ENCODE measurements at places on chromosomes 6 and 20.

- DNase-seq: no peak
These were observed 65.5 kb downstream of the PPP1R3G start for GRCh38 chr6:5150551-5151075.

- no peak for DNase-seq
These were observed 227.1 kb downstream of the ESR1 start for GRCh38 chr6:152034631-152035030.

- DNase-seq: no peak
These were observed 184.6 kb downstream of the ID4 start for GRCh38 chr6:20021795-20022194.

- DNase-seq: no peak
These were observed 5.7 kb downstream of the MAPK13 start for GRCh38 chr6:36136034-36136433.

GRCh38 chr20:48841875-48842529, 14.2 kb upstream of the PREX1 start:
- DNase-seq: no peak
